ENCODE measurements at places on chromosomes 2 and 18.

DNA sequence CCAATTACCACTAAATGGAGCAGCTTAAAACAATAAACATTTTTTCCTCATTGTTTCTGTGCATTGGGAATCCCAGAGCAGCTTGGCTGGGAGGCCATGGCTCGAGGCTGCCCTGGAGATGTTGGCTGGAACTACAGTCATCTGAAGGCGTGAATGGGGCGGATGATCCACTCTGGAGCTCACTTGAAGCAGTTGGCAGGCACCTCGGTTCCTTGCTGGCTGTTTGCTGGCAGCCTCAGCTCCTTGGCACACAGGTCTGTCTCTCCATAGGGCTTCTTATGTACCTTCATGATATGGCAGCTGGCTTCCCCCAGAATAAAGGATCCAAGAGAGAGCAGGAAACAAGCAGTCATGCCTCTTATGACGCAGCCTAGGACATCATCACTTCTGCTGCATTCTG, 227.0 kb upstream of the COPS8 start:
- no peak for DNase-seq

DNA sequence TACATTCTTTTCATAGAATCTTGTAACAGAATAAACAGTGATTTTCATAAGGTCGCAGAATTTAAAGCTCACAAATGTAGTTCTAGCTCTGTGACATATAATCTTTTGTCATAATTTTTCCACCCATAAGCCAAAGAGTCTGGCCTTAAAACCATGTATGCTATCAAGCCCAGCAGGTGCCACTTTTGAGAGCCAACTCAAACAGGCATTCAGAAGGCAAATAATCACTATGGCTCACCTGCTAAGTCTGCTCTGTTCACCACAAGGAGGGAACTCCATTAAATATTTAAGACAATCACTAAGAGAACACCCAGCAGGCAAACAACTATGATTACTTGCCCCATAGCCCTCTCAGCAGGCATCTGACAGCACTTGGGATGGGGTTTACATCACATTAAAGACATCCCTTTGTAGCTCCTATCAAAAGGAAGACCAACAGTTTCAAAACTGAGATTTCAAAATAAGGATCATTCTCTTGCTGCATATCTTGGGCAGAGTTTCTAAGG, 241.6 kb downstream of the PDE11A start:
- DNase-seq = no peak

DNA sequence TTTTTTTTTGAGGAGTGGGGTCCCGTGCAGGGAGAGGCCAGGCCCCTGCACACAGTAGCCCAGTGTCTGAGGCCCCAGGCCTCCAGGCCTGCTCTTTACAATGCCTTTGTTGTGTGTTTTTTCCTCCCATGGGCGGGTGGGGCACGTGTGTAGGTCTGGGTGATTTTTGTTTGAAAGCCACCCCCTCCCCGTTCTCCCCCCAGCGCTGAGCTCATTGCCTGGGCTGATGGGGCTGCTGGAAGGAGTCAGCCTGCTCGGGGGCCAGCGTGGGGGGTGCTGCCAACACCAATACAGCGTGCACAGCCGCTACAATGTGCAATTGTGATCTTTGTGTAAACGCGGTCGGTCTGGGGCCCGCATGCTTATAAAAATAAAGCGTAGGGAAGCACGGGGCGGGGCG, 142.7 kb downstream of the DYSF start:
- no peak for DNase-seq

DNA sequence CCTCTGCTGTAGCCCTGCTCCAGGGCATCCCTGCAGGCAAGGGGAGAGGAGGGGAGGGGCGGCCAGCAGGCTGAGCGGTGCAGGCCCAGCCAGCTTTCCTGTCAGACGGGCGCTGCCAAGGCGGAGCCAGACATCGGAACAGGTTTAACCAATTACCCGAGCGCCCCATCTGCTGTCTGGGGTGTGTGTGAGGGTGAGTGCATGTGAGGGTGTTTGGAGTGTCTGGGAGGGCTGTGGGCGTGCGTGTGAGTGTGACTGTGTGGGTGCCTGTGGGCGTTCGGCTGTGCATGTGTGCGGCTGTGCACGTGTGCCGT, 20.0 kb downstream of the EMX1 start:
- DNase-seq = no peak

DNA sequence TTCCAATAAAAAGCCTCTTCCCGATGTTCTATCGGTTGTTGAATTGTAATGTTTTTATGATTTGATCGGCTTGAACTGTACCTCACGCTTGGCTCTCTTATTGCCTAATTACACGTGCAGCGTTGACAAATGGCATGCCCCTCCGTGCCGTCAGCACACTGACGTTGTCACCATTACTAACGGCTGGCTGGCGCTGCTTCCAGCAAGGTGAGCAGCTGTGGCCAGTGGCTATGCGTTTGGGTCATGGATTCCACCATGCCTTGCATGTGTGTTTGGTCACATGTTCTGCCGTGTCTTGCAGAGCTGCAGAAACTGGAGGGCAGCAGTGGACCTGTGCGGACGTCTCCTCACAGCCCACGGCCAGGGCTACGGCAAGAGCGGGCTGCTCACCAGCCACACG, 42.1 kb downstream of the TRAPPC12 start:
- DNase-seq = no peak

DNA sequence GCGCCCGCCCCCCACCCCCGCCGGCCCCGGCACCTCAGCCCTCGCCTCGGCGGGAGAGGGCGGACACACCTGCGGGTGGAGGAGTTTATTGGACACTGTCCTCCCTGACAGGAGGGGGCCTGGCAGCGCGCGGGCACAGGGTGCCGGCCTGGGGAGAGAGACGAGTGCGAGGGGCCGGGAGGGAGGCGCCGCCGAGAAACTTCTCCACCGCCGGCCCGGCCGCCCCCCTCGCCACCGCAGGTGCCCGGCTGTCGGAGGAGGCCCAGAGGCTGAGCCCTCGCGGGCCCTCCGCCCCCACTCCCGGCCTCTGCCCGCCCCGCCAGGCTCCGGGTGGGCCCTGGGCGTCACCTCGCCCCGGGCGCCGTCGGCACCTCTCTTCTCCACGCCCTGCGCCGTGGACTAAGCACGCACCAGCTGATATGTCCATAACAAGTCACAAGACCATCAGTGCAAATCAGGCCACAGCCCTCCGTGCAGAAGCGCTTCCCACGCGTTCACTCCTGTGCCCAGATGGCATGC, 311.3 kb downstream of the CELF4 start:
- no peak for DNase-seq

DNA sequence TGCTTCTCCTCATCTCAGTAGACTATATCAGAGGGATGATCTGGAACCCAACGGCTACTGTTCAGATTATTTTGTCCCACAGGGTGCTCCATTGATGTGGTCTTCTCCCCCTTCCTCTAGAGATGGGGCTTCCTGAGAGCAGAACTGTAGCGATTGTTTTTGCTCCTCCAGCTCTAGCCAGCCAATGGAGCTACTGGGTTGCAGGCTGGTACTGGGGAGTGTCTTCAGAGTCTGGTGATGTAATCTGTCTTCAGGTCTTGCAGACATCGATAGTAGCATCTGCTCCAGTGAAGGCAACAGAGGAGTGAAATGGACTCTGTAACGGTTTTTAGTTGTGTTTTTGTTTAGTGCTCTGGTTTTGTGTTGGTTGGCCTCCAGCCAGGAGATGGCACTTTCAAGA, 621.9 kb downstream of the RNF144A start:
- DNase-seq = no peak

- DNase-seq = no peak
Measured at GRCh38 chr2:109020217-109020637, 31.2 kb upstream of the EDAR start.

DNA sequence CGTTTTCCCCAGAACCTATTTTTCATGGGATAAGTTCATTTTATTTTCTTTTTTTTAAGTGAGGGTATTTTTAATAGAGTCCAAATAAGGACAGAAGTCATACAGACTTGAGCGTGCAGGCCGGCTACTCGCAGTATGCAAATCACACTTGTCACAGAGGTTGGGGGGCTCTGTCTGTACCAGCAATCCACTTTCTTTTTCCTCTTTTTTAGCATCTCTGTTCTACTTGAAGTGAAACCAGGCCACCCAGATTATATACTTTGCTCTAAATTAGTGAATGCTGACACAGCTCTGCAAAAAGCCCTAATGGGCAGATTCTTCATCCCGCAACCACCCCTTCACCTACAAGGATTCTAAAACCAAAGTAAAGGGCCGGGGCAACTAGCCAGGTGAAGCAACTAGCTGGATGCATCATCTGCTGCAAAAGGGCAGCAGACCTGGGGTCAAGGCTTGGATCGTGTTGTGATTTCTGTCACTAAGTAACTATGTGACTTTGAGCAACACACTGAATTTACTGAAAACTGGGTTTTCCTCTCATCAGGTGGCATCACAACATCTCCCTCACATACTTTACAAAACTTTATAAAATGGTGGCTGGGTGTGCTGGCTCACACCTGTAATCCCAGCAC, 18.4 kb downstream of the KDSR start:
- DNase-seq = no peak

DNA sequence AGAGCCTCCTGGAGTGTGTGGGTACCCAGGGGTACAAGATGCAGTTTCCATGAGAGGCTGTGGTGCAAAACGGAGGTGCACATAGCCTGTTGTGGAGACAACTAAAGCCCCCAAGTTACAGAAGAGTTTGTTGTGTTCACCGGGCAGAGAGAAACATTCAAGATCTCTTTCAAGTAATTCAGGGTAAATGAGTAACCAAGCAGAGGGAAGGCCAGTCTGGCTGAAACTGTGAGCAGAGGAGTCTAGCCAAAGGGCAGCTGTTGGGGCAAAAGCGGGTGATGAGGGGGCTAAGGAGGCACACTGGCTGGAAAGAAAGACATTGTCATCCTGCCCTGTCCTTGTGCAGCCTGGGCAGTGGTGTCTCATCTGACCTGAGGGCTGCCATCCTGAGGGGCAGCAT, 52.0 kb downstream of the CXCR4 start:
- DNase-seq = no peak

GRCh38 chr2:240311821-240312220, 123.6 kb upstream of the GPC1 start:
- no peak for DNase-seq
